Fibroblast of the conjunctiva (primary cell): ENCODE measurements at places on chromosomes 3 and 15.

GRCh38 chr15:34006381-34006780, 32.6 kb downstream of the AVEN start:
- no peak for DNase-seq

- no peak for DNase-seq
Measured at GRCh38 chr15:98506711-98507110, 141.6 kb upstream of the IGF1R start.

GRCh38 chr3:12741209-12741608, 17.9 kb downstream of the TMEM40 start:
- no peak for DNase-seq

- DNase-seq, result no peak
Measured at GRCh38 chr3:122982216-122983185, 45.1 kb downstream of the SEMA5B start.

DNA sequence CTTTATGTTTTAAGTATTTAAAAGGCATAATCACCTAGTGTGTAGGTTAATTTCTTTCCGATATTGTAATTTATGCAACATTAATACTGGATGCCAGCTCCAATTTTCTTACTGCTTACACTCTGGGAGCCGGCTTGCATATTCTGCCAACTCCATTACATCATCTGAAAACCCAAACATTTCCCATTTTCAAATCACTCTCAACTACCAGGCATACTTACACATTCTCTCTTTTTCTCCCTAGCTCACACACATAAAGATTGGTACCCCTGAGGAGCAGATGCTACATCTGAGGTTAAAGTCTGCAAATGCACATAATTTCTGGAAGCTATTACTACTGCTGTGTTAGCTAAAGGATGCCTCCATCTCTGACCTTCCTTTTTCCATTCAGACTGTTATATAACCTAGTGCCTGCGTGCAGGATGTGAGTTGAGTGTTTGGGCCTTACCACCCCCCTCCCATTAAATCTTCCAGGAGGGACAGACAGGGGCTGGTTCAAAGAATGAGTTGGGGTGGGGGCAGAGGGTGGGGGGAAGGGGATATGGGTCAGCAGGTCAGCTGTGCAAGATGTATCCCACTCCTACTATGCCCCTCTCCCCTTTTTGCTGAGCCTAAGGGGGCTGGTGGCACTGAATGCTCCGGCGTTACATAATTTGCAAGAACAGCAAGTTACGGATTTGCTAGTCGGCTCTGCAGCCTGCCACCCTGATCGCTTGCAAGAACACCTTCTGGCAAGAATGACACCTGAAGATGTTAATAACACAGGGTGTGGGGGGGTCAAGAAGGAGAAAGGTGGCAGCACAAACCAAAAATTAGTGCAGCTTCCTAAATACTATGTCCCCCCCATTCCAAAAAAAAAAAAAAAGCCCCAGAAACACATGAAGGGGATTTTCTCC, 2.5 kb downstream of the RORA start:
- DNase-seq, result no peak

GRCh38 chr3:48951764-48952163, 33.1 kb downstream of the ARIH2 start:
- no peak for DNase-seq

DNA sequence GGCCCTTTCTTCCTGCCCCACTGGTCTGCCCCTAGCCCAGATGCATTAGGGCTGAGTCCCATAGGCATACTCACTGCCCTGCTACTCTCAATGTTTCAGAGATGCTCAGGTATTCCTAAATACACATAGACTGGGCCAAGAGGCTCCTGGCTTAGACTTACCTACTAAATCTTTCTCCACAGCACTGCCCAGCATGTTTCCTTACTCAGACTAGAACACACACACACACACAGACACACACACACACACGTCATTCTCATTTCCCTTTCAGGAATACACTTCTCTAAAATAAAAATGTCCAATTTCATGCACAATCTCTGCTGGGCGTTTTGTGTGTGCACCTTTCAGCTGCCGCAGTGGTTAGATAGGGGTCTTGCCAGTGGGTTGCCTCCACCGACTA, 175.7 kb downstream of the FAM43A start:
- no peak for DNase-seq

- no peak for DNase-seq
Measured at GRCh38 chr3:106399761-106400160, 530.9 kb upstream of the CBLB start.

DNA sequence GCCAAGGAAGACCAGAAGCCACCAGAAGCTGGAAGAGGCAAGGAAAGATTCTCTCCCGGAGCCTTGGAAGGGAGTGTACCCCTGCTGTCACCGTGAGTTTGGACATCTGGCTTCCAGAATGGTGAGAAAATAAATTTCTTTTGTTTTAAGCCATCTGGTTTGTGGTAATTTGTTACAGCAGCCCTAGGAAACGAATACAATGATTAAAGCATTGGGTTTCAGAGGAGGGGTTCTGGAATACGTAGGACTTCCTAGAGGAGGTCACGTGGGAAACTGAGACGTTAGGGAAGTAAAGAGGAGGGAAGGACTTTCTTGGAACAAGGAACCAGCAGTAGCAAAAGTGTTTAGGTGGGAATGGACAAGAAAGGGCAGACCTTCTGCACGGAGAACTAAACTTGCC, 377.7 kb downstream of the IL20RB start:
- DNase-seq, result no peak

DNA sequence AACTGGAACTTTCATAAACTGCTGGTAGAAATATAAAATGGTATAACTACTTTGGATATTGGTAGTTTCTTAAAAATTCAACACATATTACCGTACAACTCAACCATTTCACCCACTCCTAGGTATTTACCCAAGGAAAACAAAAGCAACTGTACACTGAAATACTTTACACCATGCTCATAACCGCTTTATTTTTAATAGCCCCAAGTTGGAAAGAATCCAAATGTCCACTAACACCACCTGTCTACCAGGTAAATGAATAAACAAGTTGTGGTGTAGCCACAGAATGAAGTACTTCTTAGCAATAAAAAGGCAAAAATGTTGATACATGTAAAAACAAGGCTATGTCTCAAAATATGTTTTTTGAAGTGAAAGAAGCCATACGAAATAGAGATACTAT, 215.9 kb upstream of the PEX5L start:
- DNase-seq, result no peak

GRCh38 chr3:6396631-6397030, 464.3 kb upstream of the GRM7 start:
- DNase-seq, result no peak

GRCh38 chr3:51391566-51392354, 675 bp downstream of the RBM15B start:
- DNase-seq, result no peak

- no peak for DNase-seq
Measured at GRCh38 chr3:113501597-113501996, 13.4 kb downstream of the SPICE1 start.

- DNase-seq, result no peak
Measured at GRCh38 chr15:58553365-58553918, 121.7 kb downstream of the LIPC start.

DNA sequence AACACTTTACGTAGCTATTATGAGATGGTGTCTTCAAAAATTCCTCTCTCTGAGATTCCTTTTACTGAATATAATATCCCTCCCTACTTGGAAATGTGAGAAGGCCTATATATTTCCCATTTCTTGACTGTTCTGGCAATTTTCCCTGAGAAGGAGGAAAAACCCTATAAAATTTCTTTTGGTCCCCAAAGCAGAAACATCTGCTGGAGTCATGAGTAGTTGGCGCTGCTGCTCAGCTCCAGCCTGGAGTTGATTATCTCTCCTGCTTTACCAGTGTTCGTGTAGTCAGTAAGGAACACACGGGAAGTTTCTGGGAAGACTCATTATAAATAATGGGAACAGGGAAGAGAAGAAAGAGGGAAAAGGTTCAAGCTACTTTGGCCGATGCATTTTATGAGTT, 680.1 kb downstream of the EPHA3 start:
- peak; percentile 40 for DNase-seq

DNA sequence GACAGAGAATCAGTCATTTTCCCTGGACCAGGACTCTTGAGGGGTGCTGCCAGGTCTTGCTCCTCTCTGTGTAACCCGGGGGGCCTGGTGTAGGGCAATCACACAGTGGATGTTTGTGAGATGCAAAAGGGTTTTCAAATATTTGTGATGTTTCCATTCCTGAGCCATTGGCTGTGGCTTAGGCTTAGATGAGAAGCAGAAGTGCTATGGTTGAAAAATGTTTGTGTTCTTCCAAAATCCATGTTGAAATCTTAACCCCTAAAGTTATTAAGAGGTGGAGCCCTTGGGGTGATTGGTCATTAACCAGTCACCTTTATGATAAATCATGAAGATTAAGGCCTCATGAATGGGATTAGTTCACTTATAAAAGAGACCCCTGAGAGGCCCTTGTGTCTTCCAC, 36.5 kb downstream of the CORO2B start:
- no peak for DNase-seq

- peak; percentile 63 for DNase-seq
Measured at GRCh38 chr3:67635257-67635656, 19.2 kb downstream of the SUCLG2 start.

DNA sequence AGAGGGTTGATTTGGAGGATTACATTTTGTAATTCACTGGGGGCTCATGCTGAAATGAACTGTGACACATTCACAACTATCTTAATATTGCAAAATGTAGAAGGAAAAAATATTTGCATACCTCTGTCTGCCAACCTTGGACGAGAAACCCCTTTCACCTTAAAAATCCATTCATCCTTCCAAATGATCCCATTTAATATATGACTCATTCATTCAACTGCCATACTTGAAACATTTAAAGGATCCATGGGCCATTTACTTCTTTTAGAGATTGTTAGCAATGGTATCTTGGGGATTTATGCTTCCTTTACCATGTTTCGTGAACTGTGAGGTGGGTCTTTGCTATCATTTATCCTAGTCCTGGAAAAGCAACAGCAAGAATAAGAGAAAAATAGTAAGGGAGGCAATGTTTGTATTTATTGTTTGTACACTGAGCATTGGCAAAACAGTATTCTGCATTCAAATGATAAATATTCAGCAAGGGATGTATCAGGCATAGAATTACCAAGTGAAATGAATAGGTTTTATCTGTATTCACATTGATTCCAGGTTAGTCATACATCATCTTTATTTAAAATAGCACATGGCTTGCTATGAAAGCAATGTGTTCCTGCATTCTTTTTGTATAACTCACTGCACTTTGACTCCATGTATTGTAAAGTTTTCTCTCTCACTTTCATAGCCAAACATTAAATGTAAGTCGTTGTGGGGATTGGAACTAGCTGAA, 378.1 kb downstream of the NSUN3 start:
- DNase-seq, result peak; percentile 32

DNA sequence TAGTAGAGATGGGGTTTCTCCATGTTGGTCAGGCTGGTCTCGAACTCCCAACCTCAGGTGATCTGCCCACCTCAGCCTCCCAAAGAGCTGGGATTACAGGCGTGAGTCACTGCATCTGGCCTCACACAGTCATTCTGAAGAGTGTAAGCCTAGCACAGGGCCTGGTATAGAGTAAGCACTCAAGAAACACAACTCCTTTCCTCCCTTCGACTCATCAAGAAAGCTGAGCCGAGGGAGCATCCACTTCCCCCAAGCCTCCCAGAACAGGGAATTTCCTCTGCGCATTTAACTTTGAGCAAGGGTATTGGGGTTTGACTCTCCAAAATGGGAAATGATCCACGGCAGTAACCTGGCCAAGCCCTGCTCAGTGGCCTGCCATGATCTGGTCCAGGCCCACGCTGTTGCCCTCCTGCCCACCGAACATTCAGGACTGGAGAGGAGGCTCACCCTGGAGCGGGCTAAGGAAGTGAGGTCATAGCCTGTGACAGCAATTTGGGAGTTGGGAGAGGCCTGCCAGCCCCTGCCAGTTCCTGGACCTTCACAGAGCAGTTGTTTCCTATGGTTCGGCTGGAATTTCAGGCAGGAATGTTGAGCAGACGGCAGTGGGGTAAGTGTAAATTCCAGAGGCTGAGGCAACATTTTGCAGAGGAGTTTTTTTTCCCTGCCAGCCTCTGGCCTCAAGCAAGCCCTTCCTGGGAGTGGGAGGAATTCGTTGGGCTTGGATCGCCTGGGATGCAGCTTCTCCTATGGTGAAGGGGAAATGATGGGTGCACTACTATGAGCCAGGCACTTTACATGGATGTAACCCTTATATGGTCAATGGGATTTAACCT, 21.2 kb upstream of the SMAD3 start:
- DNase-seq, result no peak

- peak; percentile 35 for DNase-seq
Measured at GRCh38 chr3:62445275-62445674, 71.9 kb upstream of the FEZF2 start.
